ENCODE measurements at places on chromosomes 13 and 19.

DNA sequence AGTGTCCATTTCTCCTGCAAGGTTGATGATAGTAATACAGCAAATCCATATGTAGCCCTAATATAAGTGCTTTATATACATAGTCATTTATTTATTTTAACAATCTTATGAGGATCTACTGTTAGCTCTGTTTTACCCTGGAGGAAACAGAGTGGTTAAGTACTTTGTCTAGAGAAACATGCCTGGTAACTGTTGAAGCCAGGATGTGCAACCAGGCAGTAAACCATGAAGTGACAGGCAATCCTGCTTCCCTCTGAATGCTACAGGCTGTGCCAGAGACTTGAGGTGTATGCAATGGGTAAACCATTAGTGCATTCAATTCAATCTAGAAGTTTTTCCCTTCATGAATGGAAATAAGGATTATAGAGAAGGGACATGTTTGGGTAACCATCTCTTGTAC is 911.0 kb downstream of the PCDH17 start:
- DNase-seq: no peak

DNA sequence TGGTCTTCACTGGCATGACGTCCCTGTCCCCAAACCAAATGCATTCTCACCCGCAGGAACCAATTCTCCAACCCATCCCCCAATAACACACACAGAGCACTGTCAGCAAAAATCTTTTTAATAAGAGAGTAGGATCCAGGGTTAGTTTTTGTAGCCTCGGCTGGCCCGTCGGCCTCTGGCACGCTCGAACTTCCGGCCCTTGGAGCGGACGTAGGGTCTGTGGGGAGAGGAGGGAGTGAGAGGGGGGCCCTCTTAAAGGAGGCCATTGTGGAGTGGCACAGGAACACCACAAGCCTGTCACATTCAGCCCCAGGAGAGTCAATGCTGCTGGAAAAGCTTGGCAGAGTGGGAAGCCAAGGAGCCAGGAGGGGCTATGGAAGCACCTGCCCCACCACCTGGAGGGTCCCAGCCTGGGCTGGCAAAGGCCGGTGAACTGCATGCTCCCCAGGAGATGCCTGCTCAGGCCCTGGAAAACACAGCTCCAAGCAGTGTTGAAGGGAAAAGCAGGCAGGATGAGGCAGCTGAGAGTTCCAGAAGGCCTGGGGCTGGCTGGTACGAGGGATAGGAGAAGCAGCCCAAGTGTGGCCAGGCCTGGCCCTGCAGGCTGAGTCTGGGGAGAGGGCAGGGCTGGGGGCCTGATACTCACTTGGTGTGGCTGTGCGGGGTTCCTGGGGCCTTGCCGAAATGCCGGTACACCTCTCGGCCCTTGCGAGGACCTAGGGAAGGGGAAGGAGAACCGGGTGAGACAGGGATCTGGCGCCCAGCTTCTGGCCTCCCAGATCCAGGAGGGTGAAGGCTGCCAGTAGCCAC is 560 bp upstream of the FAM83E start:
- no peak for DNase-seq

- no peak for DNase-seq
Observed at GRCh38 chr13:80923907-80924306, 583.0 kb upstream of the SPRY2 start.

GRCh38 chr13:96539791-96540190 is 449.9 kb downstream of the HS6ST3 start:
- no peak for DNase-seq

- DNase-seq: no peak
Observed at GRCh38 chr13:51844862-51845573, at the start of gene TMEM272. TMEM272 (minus strand) TSS chr13:51845177; CDS start chr13:51838530, 6,647 bp downstream.

- DNase-seq: no peak
Observed at GRCh38 chr19:7272856-7273578, 21.2 kb downstream of the INSR start.

DNA sequence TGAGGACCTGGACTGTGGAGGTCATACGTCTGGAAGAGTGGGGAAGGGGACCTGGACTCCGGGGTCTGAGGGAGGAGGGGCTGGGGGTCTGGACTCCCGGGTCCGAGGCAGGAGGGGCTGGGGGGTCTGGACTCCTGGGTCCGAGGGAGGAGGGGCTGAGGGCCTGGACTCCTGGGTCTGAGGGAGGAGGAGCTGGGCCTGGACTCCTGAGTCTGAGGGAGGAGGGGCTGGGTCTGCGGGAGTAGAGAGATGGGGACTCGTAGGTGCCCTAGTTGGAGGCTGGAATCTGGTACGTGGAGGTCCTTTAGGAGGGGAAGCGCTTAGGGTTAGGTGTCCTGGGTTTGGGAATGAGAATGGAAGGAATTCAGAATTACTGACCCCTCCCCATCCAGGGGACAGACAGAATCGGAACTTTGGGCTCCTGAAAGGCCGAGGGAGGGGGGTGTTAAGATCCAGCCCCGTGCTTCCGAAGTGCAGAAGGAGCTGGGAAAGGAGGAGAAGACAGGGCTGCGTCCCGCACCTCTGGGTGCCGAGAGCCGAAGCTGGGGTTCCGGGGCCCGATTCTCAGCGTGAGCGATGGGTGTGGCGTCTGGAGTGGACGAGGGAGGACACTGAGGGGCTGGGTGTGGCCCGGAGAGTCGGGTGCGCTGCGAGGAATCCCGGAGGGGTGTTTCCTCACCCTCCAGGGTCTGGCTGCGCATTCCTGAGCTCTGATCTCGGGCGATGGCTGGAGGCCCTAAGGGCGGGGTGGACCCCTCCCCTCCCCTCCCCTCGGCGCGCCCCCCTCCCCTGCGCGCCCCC is 608 bp downstream of the MYADM start:
- no peak for DNase-seq

- no peak for DNase-seq
Observed at GRCh38 chr19:35959040-35959967, 23.1 kb downstream of the LRFN3 start.

- DNase-seq: no peak
Observed at GRCh38 chr19:1253514-1254080, 5.2 kb downstream of the MIDN start.

DNA sequence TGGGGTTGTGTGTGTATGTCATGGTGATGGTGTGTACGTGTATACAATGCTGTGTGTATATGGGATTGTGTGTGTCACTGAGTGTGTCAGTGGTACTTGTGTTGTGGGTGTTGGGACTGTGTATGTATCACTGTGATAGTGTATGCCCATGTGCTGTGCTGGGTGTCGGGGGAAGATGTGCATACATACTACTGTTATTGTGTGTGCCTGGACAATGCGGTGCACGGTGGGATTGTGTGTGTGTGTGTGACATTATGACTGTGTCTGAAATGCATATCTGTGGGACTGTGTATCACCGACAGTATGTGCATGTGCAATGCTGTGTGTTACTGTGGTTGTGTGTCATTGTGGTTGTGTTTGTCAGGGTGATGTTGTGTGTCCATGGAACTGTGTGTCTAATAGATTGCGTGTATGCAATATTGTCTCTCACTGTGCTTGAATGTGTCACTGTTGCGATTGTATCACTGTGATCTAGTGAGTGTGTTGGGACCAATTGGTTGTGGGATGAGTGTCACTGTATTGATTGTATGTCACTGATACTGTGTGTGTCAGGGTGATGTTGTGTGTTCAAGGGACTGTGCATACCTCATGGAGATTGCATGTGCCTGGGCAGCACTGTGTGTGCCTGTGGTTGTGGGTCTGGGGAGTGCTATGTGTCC is 11.0 kb upstream of the BBC3 start:
- DNase-seq: no peak

Measured in SHP77 treated with DMSO at 0.1 percent for 48 hours (cell line).